ENCODE measurements at places on chromosomes 1 and 21. TPM values are rescaled to one million over a fixed set of nuclear protein-coding genes. Genes with fewer than 3 reads are reported as not detected.
A peak's percentile ranks its signal among the peaks of the same experiment; 100 is the strongest.

GRCh38 chr1:54565113-54565501 lies 17.1 kb downstream of the ACOT11 start:
- no peak for DNase-seq

DNA sequence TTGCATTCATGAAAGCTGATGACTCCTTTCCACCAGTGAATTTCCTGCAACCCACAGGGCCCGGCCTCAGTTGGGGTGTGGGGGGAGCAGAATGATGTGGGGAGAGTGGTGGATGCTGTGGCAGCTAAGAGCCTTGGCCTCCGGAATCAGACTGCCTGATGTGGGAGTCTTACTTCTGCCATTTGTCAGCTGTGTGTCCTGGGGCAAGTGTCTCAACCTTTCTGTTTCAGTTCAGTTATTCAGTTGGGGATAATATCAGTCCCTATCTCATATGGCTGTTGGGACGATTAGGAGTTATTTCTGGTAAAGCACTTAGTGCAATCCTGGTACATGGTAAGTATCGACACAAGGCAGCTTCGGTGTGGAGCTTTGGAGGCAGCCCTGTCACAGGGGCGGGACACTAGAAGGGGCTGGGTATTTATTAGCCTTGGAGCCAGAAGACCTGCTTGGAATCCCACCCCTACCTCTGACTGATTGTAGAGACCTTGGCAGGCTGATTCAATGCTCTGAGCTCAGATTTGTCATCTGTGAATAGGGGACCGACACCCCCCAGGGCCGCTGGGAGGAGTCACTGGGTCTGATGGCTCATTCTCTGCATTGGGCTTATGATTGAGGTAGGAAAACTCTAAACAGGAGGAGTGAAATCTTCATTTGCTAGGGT lies 19.6 kb downstream of the ARHGEF10L start:
- no peak for DNase-seq

DNA sequence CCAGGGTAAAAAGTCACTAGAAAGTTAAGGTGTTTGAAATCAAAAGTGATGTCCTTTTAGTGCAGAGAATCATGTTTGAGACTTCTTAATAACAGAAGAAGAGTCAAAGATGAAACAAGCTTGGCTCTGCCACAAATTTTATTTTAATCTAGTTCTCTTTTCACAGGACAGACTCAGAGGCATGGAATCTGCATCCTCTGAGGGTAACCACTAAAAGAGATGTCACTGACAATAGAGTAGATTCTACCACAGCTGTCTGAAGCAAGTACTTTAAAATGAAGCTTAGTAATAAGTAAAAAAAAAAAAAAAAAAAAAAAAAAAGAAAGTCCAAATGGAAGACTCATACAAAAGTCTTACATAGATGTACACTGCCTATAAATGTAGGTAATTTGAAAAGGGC lies 519.7 kb upstream of the PRMT6 start:
- no peak for DNase-seq

- no peak for DNase-seq
Measured at GRCh38 chr1:200262326-200262965, 147.4 kb downstream of the ZNF281 start.

DNA sequence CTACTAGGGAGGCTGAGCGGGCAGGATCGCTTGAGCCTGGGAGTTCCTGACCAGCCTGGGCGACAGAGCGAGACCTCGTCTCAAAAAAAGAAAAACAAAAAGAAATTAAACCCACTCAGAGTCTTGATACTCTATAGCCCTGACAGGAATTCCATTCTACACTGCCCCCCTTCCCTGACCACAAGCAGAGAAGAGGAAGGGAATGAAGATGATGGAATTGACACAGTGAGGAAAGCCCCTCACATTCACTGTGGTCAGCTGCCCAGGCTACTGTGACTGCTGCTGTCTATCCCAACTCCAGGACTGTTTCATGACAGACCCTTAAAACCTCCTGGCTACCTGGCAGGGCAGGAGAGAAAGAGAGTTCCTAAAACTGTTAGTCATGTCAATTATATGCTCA lies 12.1 kb downstream of the LIN9 start:
- no peak for DNase-seq

DNA sequence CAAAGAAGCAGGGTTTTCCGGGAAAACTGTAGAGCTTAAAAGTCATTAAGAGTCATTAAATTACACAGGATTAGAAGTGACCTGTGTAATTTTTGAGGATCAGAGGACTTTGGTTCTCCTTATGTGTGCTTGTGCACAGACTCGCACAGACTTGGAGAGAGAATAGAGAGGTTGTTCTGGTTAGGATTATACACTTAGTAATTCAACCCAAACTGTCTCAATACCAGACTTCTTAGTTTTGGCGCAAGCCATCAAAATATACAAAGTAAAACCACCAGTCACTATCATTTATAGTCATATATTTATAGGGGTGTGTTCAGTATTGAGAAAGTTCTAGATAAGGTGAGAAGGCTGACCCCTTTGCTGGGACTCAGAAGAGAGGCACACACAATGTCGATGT lies 112.3 kb downstream of the HLX start:
- DNase-seq = no peak

- no peak for DNase-seq
Measured at GRCh38 chr1:212780759-212781158, 10.8 kb downstream of the NSL1 start.

DNA sequence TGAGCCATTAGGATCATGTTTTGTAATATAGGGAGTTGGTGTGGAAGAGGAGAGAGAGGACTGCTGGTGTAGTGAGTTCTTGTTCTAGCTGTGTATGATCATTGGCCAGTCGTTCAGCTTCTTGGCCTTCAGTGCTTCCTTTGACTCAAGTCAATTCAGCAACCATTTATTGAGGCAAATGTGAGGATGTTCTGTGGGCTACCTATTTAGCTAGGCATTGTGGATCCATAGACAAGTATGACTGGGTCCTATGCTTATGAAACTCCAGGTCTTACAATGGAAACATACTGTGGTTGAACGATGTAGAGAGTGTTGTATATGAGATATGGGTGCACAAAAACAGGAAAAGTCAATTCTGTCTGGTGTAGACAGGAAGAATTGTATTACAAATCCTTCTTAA lies 41.7 kb downstream of the NFIA start:
- no peak for DNase-seq

- no peak for DNase-seq
Measured at GRCh38 chr1:202251424-202252256, 58.0 kb downstream of the LGR6 start.

GRCh38 chr1:3516481-3516869 lies 62.0 kb downstream of the ARHGEF16 start:
- DNase-seq = no peak

DNA sequence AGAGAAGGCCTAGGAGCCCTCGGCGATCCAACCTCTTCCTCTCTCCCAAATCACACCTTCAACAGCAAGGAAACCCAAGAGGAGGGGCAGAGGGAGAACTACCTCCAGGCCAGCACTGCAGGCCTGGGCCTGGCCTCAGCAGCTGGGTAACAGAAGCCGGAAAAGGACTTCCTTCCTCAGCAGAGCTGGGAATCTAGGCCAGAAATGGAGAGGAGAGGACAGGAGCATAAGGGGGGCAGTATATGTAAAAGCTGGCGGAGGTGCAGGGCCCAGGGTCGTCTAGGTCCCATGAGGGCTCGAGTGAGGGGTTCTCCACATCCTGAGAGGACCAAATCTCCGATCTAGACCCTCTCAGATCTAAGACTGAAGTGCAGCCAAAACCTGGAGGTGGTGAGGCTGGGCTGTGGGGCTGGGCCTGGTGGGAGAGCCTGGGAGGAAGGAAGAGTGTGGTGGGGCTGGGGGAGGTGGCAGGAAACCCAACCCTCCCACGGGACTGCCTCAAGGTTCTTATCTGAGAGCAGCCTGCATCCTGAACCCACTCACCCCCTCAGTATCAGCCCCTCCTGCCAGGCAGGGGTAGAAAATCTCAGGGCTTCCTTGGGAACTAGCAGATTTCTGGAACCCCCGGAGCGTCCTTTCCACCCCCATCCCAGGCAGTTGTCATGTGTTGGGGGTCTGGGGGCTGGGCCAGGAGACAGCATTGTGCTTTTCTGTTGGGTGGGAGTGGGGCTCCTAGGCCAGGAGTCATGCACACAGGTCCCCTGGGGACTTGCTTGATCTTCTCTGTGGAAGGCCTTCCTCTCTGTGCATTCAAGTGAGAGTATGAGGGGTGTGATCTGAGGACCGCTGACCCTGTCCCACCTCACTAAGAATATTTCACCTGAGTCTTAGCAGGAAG lies 33.0 kb downstream of the PIK3C2B start:
- no peak for DNase-seq

GRCh38 chr1:56584910-56585528 lies 5.7 kb upstream of the PLPP3 start:
- peak; percentile 71 for DNase-seq

- no peak for DNase-seq
Measured at GRCh38 chr21:35236090-35236489, 187.0 kb upstream of the RUNX1 start.

DNA sequence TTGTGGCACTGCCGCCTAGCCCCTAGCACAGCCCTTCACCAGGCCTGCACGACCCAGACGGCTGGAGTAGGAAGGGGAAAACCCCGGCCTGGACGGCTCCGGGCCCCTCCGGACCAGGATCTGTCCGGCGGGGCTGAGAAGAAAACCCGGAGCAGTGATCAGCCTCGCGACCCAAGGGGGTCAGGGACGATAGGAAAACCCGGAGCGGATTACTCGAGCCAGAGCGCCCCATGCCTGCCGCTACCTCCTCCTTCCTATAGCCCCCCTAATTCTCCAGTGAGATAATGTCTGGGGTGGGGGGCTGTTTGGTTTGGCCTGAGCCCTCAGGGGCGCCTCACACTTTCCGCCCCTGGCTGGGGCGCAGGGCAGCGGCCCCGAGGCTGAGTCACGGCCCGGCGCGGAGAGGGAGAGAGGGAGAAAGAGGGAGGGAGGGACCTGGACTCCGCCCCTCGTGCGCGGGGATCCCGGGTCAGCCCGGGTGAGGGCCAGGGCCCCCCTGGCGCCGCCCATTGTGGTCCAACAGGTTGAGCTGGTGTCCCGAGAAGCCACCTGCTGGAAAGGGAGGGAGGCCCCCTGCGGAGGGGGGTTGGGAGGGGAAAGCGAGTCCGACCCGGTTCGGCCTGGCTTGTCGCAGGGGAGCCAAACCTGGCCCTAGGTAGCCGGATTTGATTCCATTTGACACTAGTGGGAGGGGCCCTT lies 1.7 kb upstream of the ZBTB7B start:
- peak; percentile 96 for DNase-seq

DNA sequence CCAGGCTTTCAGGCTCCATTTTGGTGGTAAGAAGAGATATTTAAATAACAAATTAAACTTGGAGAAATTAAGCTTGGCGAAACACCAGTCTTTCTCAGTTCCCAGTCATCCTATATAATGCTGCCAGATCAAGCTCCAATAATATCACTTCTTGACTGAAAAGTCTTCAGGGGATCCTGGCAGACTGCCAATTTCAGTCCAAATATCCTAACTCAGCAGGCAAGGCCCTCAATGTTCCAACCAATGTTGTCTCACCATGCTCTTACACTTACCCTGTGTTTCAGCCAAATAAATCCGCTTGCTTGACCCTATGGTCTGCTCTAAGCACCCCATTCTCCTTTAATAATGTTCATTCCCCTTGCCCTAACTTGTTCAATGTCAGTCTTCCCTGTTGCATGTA lies 39.9 kb upstream of the BCL10 start:
- no peak for DNase-seq

MTF1 gene
- 34.7 TPM for total RNA-seq

UBL4B gene
- total RNA-seq = not detected

SDCCAG8 gene
- 128 TPM for total RNA-seq

MTHFR gene
- total RNA-seq = 14.0 TPM

RGS13 gene
- total RNA-seq = not detected

PAQR6 gene
- total RNA-seq = 21.5 TPM

KCND3 gene
- total RNA-seq = not detected

LAPTM5 gene
- total RNA-seq = 21.6 TPM

IFI6 gene
- total RNA-seq = 3.8 TPM
